ENCODE measurements at places on chromosomes 3 and 15. TPM values are rescaled to one million over a fixed set of nuclear protein-coding genes. Genes with fewer than 3 reads are reported as not detected.

The CILP gene
- not detected for polyA plus RNA-seq

- peak; percentile 21 for DNase-seq
- H3K27me3 ChIP-seq = no peaks in the 10 kb centered on the region
- H3K4me1 ChIP-seq = no peaks in the 10 kb centered on the region
- H3K4me3 ChIP-seq = peak overlapping the region; percentile 59
- peaks cover 41% of the 10 kb centered on the region for H3K36me3 ChIP-seq
These were observed 682 bp downstream of the CLDND1 start for GRCh38 chr3:98521897-98522543.

DNA sequence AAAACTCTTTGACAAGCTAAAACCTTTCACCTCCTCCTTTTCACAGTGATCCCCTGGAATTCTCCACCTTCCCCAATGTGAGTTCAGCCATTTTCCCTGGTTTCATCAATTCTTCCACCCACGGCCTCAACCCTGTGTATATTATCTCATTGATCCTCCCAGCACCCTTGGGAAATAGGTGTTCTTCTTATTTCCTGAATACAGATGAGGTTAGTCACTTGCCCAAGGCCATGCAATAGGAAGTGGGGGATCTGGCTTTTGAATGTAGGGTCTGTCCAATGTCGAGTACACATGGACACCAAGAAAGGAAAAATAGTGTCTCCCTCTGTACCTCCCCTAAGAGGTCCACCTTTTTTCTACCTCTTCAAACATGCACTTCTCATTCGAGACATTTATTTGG is 262.8 kb upstream of the ST8SIA2 start:
- no peak overlapping the region for H3K27ac ChIP-seq
- H3K4me3 ChIP-seq = no peak overlapping the region
- no peaks in the 10 kb centered on the region for H3K4me1 ChIP-seq
- peaks cover 23% of the 10 kb centered on the region for H3K27me3 ChIP-seq
- DNase-seq = no peak

DNA sequence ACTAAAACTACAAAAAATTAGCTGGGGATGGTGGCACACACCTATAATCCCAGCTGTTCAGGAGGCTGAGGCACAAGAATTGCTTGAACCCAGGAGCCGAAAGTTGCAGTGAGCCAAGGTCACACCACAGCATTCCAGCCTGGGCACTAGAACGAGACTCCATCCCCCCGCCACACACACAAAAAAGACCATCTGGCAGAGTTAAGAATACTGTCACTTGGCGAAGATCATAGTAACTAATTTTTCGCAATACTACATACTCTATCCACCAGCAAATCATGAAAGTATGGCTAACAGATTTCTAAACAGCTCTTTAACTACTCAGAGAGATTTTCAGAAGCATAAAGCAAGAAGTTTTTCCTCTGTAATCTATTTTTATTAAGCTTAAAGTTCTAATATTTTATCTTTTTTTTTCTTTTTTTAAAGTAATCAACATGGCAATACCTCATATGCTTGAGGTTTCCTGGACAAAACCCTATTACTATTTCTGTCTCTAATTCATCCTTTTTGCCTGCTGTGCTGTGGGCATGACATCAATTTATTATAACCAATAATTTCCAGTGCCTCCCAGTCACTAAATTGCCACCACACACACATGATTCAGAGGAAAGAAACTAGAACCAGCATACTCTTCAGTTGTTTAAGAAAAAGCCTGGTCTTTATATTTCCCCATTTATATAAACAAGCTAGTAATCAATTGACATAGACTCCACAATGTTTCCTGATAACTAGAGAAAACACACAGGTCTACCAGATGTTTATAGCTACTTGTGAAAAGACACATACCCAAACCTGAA is 46.9 kb downstream of the CHSY1 start:
- no peak for DNase-seq
- H3K27me3 ChIP-seq = no peaks in the 10 kb centered on the region
- H3K4me3 ChIP-seq = no peak overlapping the region
- no peaks in the 10 kb centered on the region for H3K36me3 ChIP-seq
- no peaks in the 10 kb centered on the region for H3K4me1 ChIP-seq

GRCh38 chr3:41612853-41613252 is 349.1 kb downstream of the ULK4 start:
- H3K36me3 ChIP-seq = no peaks in the 10 kb centered on the region
- no peak overlapping the region for H3K4me3 ChIP-seq
- no peaks in the 10 kb centered on the region for H3K27me3 ChIP-seq
- H3K27ac ChIP-seq = no peak overlapping the region
- no peaks in the 10 kb centered on the region for H3K4me1 ChIP-seq
- DNase-seq = no peak

- H3K4me3 ChIP-seq = no peak overlapping the region
- no peak overlapping the region for H3K27ac ChIP-seq
- no peaks in the 10 kb centered on the region for H3K4me1 ChIP-seq
- DNase-seq = no peak
- no peaks in the 10 kb centered on the region for H3K27me3 ChIP-seq
- H3K36me3 ChIP-seq = no peaks in the 10 kb centered on the region
These were observed 62.8 kb upstream of the PLSCR4 start for GRCh38 chr3:146313746-146314111.

- no peak for DNase-seq
- H3K4me1 ChIP-seq = no peaks in the 10 kb centered on the region
- no peak overlapping the region for H3K4me3 ChIP-seq
- H3K27ac ChIP-seq = no peak overlapping the region
- no peaks in the 10 kb centered on the region for H3K27me3 ChIP-seq
These were observed 92.4 kb downstream of the ABI3BP start for GRCh38 chr3:100900671-100901335.

DNA sequence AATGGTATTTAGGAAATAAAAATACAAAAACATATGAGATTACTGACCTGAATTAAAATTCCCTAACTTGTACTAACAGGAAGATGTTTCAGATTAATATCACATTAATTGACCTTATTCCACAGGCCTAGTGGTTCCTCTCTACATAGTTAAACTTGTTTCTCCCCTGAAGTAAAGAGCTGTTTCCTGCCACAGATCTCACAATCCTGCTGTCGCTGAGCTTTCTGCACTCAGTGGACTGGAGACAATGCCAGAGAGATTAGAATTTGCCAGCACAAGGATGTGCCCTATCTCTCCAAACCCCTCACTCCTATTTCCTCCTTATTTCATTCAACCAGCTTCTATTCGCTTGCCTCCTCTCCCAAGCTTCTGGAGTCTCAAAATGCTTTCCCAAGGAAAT is 130.6 kb downstream of the CTNNB1 start:
- H3K4me1 ChIP-seq = no peaks in the 10 kb centered on the region
- H3K27ac ChIP-seq = no peak overlapping the region
- no peaks in the 10 kb centered on the region for H3K27me3 ChIP-seq
- DNase-seq = no peak
- H3K4me3 ChIP-seq = no peak overlapping the region

GRCh38 chr3:49263159-49263889 is 13.7 kb downstream of the C3orf62 start:
- H3K27ac ChIP-seq = no peak overlapping the region
- no peak overlapping the region for H3K4me3 ChIP-seq
- H3K36me3 ChIP-seq = no peaks in the 10 kb centered on the region
- DNase-seq = no peak

DNA sequence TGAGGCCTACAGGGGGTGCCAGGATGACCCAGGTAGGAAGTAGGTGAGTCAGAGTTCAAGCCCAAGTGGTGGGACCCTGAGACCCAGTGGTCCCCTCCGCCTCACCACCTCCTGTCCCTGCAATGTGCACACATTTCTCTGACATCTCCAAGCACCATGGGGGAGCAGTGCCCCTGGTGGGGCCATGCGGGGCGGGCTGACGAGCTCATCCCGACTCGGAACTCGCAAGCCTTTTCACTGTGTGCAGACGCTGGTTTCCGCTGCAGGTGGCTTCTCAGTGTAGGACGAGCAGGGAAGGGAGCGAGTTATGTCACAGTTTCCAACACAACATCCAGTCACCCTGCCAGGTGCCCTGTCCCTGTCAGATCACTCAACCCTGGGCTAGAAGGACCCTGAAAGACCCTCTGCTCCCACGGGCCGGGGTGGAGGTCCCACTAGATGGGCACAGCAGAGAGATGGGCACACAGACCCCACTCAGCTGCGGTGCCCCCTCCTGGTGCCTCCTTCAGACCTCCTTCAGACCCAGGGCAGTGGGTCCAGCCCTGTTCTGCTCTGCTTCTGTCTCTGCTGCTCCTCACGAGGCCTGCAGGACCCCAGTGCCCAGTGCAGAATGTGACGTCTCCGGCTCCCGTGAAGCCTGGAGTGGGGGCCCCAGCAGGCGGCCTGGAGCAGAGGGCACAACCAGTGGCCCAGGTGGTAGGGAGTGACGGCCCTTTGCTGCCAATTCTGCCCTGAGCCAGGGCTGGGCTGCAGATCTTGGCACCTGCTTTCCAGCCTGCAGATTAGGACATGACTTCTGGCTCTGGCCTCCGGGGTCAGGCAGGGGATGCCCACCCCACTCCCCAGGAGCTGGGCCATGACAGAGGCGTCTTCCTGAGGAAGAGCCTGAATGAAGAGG is 102.0 kb upstream of the RPL32 start:
- peaks cover 60% of the 10 kb centered on the region for H3K4me1 ChIP-seq
- H3K36me3 ChIP-seq = peaks cover 40% of the 10 kb centered on the region
- H3K4me3 ChIP-seq = no peak overlapping the region

The RETNLB gene
- polyA plus RNA-seq = not detected

The STAB1 gene
- 1.8 TPM for polyA plus RNA-seq

DNA sequence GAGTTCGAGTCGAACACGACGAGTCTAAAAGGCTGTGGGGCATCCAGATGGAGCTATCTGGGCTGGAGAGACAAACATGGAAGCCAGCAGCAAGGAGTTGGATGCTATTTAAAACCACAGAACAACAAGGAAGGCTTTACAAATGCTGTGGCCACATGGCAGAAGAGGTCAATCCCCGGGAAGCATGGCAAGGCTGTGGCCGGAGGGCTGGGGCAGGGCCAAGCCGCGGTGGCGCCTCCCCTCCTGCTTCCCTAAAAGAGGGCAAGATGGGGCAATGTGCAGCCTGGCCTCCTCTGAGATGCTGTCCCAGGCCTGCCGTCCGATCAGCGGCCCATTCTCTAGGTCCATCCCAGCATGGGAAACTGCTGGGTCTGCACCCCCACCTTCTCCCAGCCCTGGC is 139.1 kb downstream of the SRGAP3 start:
- no peaks in the 10 kb centered on the region for H3K4me1 ChIP-seq
- no peaks in the 10 kb centered on the region for H3K36me3 ChIP-seq
- no peak overlapping the region for H3K27ac ChIP-seq
- peaks cover 9% of the 10 kb centered on the region for H3K27me3 ChIP-seq
- no peak for DNase-seq
- H3K4me3 ChIP-seq = no peak overlapping the region

The PLSCR5 gene
- not detected for polyA plus RNA-seq

DNA sequence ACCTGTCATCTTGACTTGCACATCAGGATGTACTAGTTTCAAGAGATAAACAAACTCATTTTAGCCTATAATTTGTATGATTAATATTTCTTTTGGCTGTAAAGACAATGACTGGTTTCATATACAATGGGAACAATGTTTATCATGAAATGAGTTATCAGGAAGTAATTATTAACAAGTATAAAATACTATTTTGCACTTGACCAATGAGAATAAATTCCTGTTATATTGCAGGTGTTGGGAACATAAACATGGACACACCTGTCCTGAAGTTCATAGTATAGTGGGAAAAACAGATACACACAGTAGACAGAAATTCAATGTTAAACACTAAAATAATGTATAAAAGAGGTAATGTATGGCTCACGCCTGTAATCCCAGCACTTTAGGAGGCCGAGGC is 56.9 kb downstream of the UBR1 start:
- no peaks in the 10 kb centered on the region for H3K4me1 ChIP-seq
- no peak overlapping the region for H3K27ac ChIP-seq
- no peak for DNase-seq
- peaks cover 62% of the 10 kb centered on the region for H3K36me3 ChIP-seq
- no peak overlapping the region for H3K4me3 ChIP-seq

DNA sequence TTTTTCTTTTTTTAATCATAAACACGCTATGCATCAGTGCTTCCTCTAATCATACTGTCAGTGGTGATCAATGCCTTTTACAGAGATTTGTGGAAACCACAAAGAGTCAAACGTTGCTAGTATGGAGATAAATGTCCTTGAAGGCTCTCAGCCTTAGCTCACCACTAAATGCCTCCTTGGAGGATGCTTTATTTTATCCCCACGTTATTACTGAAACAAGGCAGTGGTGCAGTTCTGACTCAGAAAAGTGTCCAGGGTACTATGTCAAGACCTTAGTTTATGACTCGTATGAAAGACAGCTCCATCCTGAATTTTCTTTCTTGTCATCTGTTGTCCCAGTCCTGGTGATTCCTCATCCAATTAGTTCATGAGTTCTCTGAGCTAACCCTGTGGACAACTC is 1146.7 kb downstream of the IGSF11 start:
- H3K4me3 ChIP-seq = no peak overlapping the region
- no peak overlapping the region for H3K27ac ChIP-seq
- no peak for DNase-seq
- H3K27me3 ChIP-seq = no peaks in the 10 kb centered on the region
- no peaks in the 10 kb centered on the region for H3K4me1 ChIP-seq

GRCh38 chr15:96261575-96262034 is 68.9 kb upstream of the NR2F2 start:
- H3K27ac ChIP-seq = no peak overlapping the region
- no peak overlapping the region for H3K4me3 ChIP-seq
- H3K4me1 ChIP-seq = peaks cover 7% of the 10 kb centered on the region
- peak; percentile 32 for DNase-seq

GRCh38 chr3:3105815-3106214 is 4.4 kb downstream of the IL5RA start:
- no peaks in the 10 kb centered on the region for H3K36me3 ChIP-seq
- peaks cover 8% of the 10 kb centered on the region for H3K27me3 ChIP-seq
- no peaks in the 10 kb centered on the region for H3K4me1 ChIP-seq
- no peak overlapping the region for H3K27ac ChIP-seq
- DNase-seq = no peak

- H3K4me3 ChIP-seq = no peak overlapping the region
- H3K4me1 ChIP-seq = no peaks in the 10 kb centered on the region
- no peak for DNase-seq
- H3K36me3 ChIP-seq = no peaks in the 10 kb centered on the region
- no peak overlapping the region for H3K27ac ChIP-seq
These were observed 14.6 kb upstream of the SSUH2 start for GRCh38 chr3:8659242-8659641.

The SPATA12 gene
- not detected for polyA plus RNA-seq

DNA sequence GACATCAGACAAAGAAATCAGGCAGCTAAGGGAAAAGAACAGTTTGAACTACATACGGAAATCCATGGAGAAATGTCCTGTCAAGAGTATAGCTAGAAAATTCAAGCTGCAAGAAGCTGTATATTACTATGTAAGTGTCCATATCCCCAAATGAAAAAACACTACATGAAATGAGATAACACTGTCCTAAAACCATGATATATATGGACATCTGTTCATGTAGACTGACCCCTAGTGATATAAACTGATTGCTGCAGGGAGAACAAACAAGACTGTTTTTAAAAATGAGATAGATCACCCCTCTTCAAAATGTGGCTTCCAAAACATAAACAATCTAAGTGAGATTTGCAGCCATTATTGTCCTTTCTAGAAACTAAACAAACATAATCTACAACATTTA is 985.6 kb downstream of the EPHA3 start:
- H3K27ac ChIP-seq = no peak overlapping the region
- H3K4me3 ChIP-seq = no peak overlapping the region
- DNase-seq = no peak
- no peaks in the 10 kb centered on the region for H3K4me1 ChIP-seq
